ENCODE measurements at places on chromosomes 16 and 17.

DNA sequence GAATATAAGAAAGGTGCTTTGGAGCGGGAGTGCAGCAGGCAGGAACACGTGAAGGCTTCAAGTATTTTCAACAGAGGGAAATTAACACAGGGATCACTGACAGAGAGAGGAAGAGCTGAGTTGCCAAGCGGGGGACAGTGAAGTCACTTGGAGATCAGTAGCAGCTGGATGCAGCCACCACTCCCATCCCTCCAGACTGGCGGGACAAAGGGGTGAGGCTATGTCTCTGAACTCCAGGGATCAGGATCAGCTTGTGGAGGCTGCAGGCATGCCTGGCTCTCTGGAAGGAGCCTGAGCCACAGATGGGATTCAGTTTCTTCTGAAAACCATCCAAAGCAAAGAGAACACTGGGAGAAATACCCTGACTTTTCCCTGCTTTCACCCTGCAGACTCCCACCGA is 113.7 kb upstream of the IRX3 start:
- DNase-seq: no peak

DNA sequence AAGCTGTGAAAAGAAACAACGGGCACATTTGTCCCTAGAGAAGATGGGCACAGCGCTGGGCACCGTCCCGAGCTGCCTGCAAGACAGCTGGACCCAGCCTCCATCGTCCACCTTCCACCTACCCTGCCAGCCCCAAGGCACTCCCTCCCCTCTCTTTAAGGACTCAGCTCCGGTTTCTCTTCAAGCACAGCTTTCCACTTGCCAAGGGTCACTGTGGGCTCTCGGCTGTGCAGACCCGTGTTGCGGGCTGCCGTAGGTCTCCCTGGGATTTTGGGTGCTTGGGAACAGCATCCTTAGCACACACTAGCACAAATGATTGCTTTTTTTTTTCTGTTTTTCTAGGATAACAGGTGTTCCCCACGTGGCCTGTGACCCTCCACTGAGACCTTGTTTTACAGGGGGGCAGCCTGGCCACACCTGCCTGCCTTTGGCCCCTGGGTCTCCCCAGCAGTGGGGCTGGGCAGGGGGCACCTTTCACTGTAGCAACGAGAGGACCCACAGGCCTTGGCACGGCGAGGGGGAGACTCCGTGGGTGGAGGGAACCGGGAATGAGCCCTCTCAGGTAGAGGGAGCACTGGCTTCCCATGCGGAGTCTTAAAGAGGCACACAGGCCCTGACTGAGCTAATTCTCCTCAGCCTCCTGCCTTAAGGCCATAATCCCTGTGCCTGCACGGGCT is 1.4 kb downstream of the CHMP6 start:
- DNase-seq: no peak

- no peak for DNase-seq
Observed at GRCh38 chr16:4529085-4530060, 9.2 kb downstream of the CDIP1 start.

GRCh38 chr17:74042744-74043486 is 160.6 kb upstream of the RPL38 start:
- peak; percentile 43 for DNase-seq

GRCh38 chr17:29369831-29370735 is 20.1 kb upstream of the TAOK1 start:
- DNase-seq: peak; percentile 25

DNA sequence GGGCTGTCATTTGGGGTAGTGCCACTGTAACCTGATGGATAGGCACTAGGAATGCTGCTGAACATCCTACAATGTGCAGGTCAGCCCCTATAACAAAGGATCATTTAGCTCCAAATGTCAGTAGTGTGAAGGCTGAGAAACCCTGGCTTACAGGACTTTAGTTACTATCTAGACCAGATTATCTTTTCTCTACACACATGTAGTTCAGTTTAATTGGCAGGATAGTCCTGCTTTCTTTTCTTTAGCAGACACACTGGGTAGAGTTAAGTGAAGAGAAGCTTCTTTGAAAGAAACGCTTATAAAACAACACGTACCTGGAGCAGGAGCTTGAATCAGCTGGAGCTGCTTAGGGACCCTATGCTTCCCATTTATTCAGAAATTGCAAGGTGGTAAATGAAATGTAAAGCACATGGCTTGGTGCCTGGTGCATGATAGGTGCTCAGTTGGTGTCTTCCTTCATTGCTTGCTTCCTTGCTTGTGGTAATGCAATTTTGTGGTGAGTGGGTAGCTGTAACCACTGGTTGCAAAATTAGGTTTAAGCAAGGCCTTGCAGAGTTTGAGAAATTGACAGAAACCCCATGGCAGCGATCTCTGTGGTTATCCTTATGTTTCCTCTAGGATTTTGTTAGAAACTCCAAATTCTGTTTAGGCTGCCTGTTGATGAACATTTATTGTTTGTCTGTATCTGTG is 9.4 kb downstream of the METTL9 start:
- DNase-seq: no peak

- DNase-seq: peak; percentile 4
Observed at GRCh38 chr16:70267516-70267915, 15.8 kb upstream of the EXOSC6 start.

- no peak for DNase-seq
Observed at GRCh38 chr16:25143928-25144327, 32.4 kb downstream of the LCMT1 start.

GRCh38 chr16:48194828-48195556 is 39.2 kb upstream of the ABCC12 start:
- DNase-seq: no peak
